Effector memory CD8-positive, alpha-beta T cell (primary cell): ENCODE measurements at places on chromosomes 16 and 17.

DNA sequence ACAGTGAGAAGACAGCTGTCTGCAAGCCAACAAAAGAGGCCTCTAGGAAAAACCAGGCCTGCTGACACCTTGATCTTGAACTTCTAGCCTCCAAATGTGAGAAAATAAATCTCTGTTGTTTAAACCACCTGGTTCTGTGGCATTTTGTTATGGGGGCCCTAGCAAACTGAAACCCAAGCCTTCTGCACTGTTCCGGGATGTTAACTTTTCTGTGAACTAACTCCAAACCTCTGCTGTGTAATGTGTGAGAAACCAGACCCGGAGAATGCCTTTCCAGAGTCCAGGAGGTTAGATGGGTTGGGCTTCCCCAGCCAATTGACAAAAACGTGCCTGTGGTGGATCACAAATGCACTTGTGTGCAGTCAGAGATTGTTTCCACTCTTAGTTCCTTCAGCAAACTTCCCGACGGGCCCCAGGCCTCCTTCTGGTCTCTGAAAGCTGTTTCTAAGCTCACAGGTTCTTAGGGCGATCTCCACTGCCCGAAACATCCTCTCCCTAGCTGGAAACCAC is 13.6 kb upstream of the GGA2 start:
- DNase-seq, result no peak
- H3K27ac ChIP-seq, result peak overlapping the region; percentile 23

GRCh38 chr16:67543582-67543981 is 15.0 kb downstream of the RIPOR1 start:
- no peak overlapping the region for H3K4me3 ChIP-seq

GRCh38 chr16:78896280-78896679 is 704.3 kb downstream of the MAF start:
- peak; percentile 32 for DNase-seq
- peak overlapping the region; percentile 72 for H3K27ac ChIP-seq
- no peaks in the 10 kb centered on the region for H3K27me3 ChIP-seq
- H3K4me1 ChIP-seq, result peaks cover 19% of the 10 kb centered on the region

DNA sequence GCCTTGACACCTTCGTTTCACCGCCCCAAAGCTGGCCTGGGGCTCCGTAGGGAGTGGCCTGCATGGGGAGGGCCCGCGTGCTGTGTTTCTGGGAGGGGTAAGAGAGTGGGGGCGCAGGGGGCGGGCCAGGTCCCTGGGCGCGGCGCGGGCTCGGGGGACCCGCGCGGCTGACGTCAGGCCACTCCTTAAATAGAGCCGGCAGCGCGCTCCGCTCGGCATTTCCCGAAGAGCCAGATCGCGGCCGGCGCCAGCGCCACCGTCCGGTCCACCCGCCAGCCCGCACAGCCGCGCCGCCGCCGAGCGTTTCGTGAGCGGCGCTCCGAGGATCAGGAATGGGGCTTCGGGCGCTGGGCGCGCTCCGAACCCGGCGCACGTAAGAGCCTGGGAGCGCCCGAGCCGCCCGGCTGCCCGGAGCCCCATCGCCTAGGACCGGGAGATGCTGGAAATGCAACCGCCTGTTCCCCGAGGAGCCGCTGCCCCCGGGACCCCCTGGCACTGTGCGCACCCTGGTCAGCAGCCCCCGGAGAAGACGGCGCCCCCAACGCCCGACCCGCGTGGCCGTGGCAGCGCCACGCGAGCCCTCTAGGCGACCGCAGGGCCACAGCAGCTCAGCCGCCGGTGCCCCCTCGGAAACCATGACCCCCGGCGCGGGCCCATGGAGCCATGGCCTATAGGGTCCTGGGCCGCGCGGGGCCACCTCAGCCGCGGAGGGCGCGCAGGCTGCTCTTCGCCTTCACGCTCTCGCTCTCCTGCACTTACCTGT is at the start of gene HS3ST2:
Gene HS3ST2, plus strand, starts transcription at position 215 of the 763 bp plus-strand sequence. Its CDS starts 449 bp downstream, at position 664.
- H3K27me3 ChIP-seq, result peaks cover 23% of the 10 kb centered on the region
- no peaks in the 10 kb centered on the region for H3K36me3 ChIP-seq
- no peak within 1 kb of the TSS for H3K27ac ChIP-seq
- H3K4me1 ChIP-seq, result no peaks in the 10 kb centered on the region

DNA sequence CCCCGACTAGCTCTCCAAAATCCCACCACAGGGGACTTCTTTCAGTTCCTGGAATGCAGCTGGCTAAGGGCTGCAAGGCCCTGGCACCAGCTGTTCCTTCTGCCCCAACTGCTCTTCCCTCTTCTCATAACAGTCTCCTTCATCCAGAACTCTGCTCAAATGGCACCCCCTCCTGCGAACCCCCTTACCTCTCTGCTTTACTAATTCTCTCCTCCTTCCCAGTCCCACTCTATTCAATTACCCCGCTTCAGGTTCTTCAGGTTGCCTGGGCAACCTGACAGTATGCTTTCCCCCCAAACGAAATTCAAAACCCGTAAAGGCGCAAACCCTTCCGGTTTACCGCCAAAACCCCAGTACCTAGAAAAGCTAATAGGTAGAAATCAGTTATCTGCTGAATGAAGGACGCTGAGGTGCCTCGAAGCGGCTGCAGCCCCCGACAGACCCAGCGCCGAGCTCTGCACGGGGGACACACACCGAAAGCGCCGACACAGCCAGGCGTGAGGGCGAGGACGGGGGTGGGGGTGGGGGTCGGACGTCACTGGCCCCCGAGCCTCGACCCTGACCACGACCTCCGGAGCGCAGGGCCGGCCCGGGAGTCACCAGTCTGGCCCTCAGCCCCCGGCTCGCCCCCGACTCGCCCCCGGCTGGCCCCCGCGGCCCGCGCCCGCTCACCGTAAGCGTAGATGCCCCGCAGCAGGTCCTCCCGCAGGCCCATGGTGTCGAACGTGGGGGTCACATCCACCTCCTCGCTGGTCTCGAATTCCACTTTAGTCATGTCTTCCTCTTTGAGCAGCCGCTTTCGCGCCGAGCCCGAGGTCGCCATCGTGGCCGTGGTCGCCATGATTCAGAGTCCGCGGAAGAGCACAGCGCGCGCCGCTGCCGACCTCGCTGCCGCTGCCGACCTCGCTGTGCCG is 550 bp downstream of the EIF4A3 start:
- H3K27ac ChIP-seq, result peak overlapping the region; percentile 78
- H3K4me1 ChIP-seq, result peaks cover 24% of the 10 kb centered on the region
- H3K27me3 ChIP-seq, result no peaks in the 10 kb centered on the region
- peaks cover 48% of the 10 kb centered on the region for H3K36me3 ChIP-seq
- peak overlapping the region; percentile 82 for H3K4me3 ChIP-seq

- no peaks in the 10 kb centered on the region for H3K36me3 ChIP-seq
- H3K27ac ChIP-seq, result no peak overlapping the region
- H3K27me3 ChIP-seq, result no peaks in the 10 kb centered on the region
- no peak for DNase-seq
- H3K4me1 ChIP-seq, result no peaks in the 10 kb centered on the region
Measured at GRCh38 chr17:52235516-52235915, 77.0 kb upstream of the CA10 start.

DNA sequence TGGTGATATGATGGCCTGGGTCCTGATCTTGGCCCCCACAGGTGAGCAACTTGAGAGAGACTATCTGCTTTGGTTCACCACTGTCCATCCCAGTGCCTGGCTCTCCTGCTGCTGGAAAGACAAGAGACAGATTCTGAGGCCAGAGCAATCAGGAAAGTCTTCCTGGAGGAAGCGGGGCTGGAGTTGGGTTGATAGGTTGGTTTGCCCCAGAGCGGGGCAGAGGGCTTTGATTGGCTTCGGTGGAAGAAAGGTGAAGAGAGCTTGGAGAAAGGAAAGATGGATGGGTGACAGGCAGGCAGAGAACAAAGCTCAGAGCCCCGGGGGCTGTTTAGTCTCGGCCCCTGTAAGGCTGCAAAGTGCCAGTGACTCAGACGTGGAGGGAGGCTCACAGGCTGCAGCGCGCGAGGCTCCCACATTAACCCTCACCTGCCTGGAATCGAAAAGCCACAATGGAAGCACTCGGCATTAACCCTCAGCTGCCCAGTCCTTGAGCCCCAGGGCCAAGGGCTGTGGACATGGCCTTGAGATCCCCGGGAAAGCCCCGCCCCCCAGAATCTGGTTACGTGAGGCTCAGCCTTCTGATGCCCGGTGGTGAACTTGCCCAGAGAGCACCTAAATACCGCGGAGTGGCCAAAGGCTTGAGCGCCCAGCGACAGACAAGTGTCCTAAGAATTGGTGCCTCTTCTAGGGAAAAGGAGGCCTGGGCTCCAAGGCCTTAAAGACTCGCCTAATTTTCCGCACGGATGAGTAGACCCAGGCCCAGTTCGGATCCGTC is 996 bp upstream of the CPNE2 start:
- H3K27ac ChIP-seq, result peak overlapping the region; percentile 12
- H3K4me3 ChIP-seq, result peak overlapping the region; percentile 64
- H3K4me1 ChIP-seq, result peaks cover 9% of the 10 kb centered on the region
- peaks cover 7% of the 10 kb centered on the region for H3K36me3 ChIP-seq

GRCh38 chr16:71364133-71364681 is 5.7 kb downstream of the CALB2 start:
- no peaks in the 10 kb centered on the region for H3K4me1 ChIP-seq
- no peak overlapping the region for H3K27ac ChIP-seq

- H3K36me3 ChIP-seq, result no peaks in the 10 kb centered on the region
- H3K4me3 ChIP-seq, result no peak overlapping the region
- DNase-seq, result no peak
- peaks cover 62% of the 10 kb centered on the region for H3K27me3 ChIP-seq
- H3K4me1 ChIP-seq, result peaks cover 12% of the 10 kb centered on the region
- no peak overlapping the region for H3K27ac ChIP-seq
Measured at GRCh38 chr17:72588561-72588960, 467.7 kb downstream of the SOX9 start.

GRCh38 chr17:6941989-6942388 is 53.9 kb upstream of the ALOX12 start:
- no peak for DNase-seq
- no peak overlapping the region for H3K4me3 ChIP-seq
- peaks cover 6% of the 10 kb centered on the region for H3K36me3 ChIP-seq

DNA sequence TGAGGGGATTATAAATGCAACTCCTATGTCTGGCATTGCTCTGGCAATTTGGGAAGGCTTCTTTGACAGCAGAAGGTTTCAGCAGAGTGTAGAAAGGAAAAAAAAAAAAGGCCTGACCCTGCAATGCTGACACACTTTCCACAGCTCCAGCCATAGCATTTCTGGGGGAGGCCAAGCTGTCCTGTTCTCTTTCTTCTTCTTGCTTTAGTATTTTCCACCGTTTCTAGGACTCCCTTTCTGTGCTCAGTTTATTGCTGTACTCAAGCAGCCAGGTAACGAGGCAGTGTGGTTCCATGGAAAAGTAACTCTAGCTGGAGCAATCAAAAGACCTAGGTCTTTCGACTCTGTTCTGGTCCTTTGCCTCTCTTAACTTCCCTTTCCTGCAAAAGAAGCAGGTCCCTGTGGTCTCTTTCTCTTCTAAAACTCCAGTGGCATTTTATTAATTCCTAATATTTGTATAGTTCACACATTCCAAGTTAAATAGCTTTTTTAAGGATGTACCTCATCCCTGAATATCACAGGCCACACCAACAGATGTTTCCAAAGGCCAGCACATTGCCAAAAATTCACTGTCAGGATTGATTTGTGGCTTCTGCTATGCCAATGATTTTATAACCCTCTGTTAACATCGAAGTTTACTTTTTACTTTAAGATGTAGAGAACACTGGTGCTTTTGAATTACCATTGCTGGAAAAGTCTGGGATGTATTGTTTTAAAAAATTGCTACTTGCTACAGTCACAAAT is 90.3 kb upstream of the BCAR1 start:
- no peak overlapping the region for H3K4me3 ChIP-seq
- peaks cover 4% of the 10 kb centered on the region for H3K4me1 ChIP-seq
- H3K36me3 ChIP-seq, result peaks cover 6% of the 10 kb centered on the region
- DNase-seq, result no peak

GRCh38 chr17:8016632-8017424 is 14.4 kb downstream of the GUCY2D start:
- peak; percentile 25 for DNase-seq
- H3K27me3 ChIP-seq, result peaks cover 68% of the 10 kb centered on the region
- no peaks in the 10 kb centered on the region for H3K36me3 ChIP-seq

GRCh38 chr16:68077866-68078700 is 7.1 kb upstream of the NFATC3 start:
- peak overlapping the region; percentile 71 for H3K4me3 ChIP-seq
- no peaks in the 10 kb centered on the region for H3K27me3 ChIP-seq
- peak overlapping the region; percentile 55 for H3K27ac ChIP-seq
- no peak for DNase-seq

- peak overlapping the region; percentile 86 for H3K4me3 ChIP-seq
- peak overlapping the region; percentile 95 for H3K27ac ChIP-seq
- peaks cover 31% of the 10 kb centered on the region for H3K4me1 ChIP-seq
- H3K36me3 ChIP-seq, result peaks cover 62% of the 10 kb centered on the region
- DNase-seq, result peak; percentile 64
- H3K27me3 ChIP-seq, result no peaks in the 10 kb centered on the region
Measured at GRCh38 chr16:4415538-4416199, 727 bp downstream of the CORO7 start.

- DNase-seq, result no peak
- H3K27me3 ChIP-seq, result no peaks in the 10 kb centered on the region
- H3K4me3 ChIP-seq, result no peak overlapping the region
- no peaks in the 10 kb centered on the region for H3K36me3 ChIP-seq
- H3K4me1 ChIP-seq, result peaks cover 9% of the 10 kb centered on the region
Measured at GRCh38 chr17:63153488-63153887, 187.5 kb downstream of the TANC2 start.

- no peak overlapping the region for H3K4me3 ChIP-seq
- no peaks in the 10 kb centered on the region for H3K36me3 ChIP-seq
- no peak for DNase-seq
- H3K27ac ChIP-seq, result no peak overlapping the region
- H3K27me3 ChIP-seq, result no peaks in the 10 kb centered on the region
Measured at GRCh38 chr17:66149562-66149961, 42.4 kb downstream of the CEP112 start.

GRCh38 chr17:7064261-7064660 is 15.8 kb downstream of the CLEC10A start:
- H3K36me3 ChIP-seq, result peaks cover 4% of the 10 kb centered on the region
- no peak overlapping the region for H3K27ac ChIP-seq
- peaks cover 61% of the 10 kb centered on the region for H3K27me3 ChIP-seq
- H3K4me3 ChIP-seq, result no peak overlapping the region
- H3K4me1 ChIP-seq, result no peaks in the 10 kb centered on the region
- DNase-seq, result no peak

GRCh38 chr16:67490335-67491096 is 7.2 kb upstream of the AGRP start:
- H3K27ac ChIP-seq, result peak overlapping the region; percentile 72
- H3K4me1 ChIP-seq, result peaks cover 3% of the 10 kb centered on the region
- H3K36me3 ChIP-seq, result peaks cover 24% of the 10 kb centered on the region
- no peaks in the 10 kb centered on the region for H3K27me3 ChIP-seq
- DNase-seq, result no peak

- DNase-seq, result peak; percentile 53
- peaks cover 6% of the 10 kb centered on the region for H3K36me3 ChIP-seq
- H3K4me3 ChIP-seq, result peak within 1 kb of the TSS; percentile 76
- no peaks in the 10 kb centered on the region for H3K4me1 ChIP-seq
- H3K27me3 ChIP-seq, result peaks cover 5% of the 10 kb centered on the region
Measured at GRCh38 chr16:66696669-66697630, at the start of gene CMTM4. Gene CMTM4, minus strand, starts transcription at chr16:66696743. Its CDS starts 218 bp downstream, at chr16:66696525.

GRCh38 chr17:28946239-28946638 is 5.1 kb downstream of the PHF12 start:
- H3K4me3 ChIP-seq, result no peak overlapping the region
- peaks cover 63% of the 10 kb centered on the region for H3K36me3 ChIP-seq
- H3K27me3 ChIP-seq, result no peaks in the 10 kb centered on the region
